HCT116 (cell line): ENCODE measurements at places on chromosomes 1 and 21. TPM values are rescaled to one million over a fixed set of nuclear protein-coding genes. Genes with fewer than 3 reads are reported as not detected.

VHLL gene
- total RNA-seq: not detected

SYTL1 gene
- total RNA-seq: 75.9 TPM

MIXL1 gene
- total RNA-seq: not detected

MROH9 gene
- total RNA-seq: not detected

GRIK1 gene
- total RNA-seq: not detected

ATP1A4 gene
- not detected for total RNA-seq

CR1 gene
- total RNA-seq: 0.07 TPM
